GM12878 (cell line): ENCODE measurements at places on chromosomes 4 and X. TPM values are rescaled to one million over a fixed set of nuclear protein-coding genes. Genes with fewer than 3 reads are reported as not detected.

GRCh38 chr4:56438766-56439165 is 2.7 kb downstream of the PAICS start:
- no peak for DNase-seq

DNA sequence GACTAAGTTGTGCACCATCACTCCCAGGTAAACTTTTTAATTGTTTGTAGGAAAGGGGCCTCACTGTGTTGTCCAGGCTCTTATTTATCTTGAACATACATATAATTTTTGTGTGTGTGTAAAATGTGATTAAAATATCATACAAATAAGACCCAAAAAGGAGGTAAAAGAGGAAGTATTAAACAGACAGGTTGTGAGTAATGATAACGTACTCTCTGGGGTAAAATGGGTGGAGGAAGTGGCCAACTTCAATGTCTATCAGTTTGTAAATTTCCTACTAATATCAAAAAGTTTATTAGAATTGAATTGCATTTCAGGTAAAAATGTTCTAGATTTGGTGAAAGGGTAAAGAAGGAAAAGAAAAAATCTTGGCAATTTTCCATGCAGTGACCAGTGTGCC is 48.8 kb downstream of the SULT1E1 start:
- no peak for DNase-seq

GRCh38 chr4:185470501-185471195 is 885 bp downstream of the CCDC110 start:
- DNase-seq, result no peak

GRCh38 chr4:122576261-122577188 is 44.3 kb downstream of the IL21 start:
- no peak for DNase-seq

GRCh38 chrX:10904220-10904619 is 206.9 kb upstream of the HCCS start:
- DNase-seq, result no peak

GRCh38 chrX:40318801-40319200 is 221.0 kb upstream of the BCOR start:
- DNase-seq, result no peak

GRCh38 chr4:139465922-139466321 is 12.0 kb downstream of the RAB33B start:
- DNase-seq, result no peak

- DNase-seq, result no peak
Measured at GRCh38 chr4:6943012-6943884, 33.6 kb downstream of the TBC1D14 start.

GRCh38 chrX:56798866-56799758 is 70.1 kb downstream of the NBDY start:
- no peak for DNase-seq

DNA sequence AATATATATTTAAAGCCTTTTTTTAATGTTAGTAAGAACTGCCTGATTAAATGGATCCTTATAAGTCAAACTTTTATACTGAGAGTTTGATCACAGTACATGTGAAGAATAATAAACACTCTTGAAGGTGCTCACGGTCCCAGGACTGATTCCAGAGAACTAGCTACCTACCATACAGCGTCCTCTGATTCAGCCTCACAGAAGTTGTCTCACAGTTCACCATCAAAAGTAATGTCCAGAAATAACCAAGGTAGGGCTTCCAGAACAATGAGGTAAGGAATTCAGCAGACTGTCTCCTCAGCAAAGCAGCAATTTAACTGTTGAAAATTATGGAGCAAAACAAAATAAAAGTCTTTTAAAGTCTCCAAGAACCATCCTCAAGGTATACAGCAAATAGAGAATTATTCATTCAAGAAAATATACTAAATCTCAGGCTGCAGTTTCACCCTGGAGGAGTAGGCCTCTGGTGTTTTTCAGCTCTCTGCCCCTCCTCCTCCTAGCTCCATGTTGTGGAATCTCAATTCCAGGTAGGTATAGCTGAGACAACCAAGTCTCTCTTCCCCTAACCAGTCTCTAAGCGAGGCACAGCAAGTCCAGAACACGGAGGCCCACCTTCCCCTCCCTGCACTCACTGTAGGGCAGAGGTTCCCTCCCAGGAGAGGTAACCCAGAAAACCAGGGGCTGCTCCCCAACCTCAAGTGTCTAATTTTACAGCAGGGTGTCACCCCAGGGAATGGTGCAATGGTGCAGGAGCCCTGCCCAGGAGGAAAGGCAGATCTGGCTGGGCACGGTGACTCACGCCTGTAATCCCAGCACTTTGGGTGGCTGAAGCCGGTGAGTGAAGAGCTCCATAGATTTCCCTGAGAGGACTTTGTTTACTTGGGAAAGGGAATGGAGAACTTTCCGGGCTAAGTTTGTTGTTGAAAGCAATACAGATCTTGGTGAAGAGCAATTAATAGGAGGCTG is 28.6 kb downstream of the FAM241A start:
- DNase-seq, result no peak

DNA sequence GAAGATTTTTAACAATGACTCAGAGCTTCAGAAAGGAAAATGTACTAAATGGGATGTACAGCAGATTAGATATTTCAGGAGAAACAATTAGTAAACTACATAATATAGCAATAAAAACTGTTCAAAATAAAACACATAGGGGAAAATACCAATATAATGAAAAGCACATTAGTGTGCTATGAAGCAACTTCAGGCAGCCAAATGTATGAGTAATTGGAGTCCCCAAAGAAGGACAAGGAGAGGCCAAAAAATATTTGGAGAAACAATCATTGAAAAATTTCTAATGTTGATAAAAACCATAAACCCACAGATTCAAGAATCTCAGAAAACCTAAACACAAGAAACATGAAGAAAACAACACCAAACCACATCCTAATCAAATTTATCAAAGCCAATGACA is 129.3 kb upstream of the CHRDL1 start:
- no peak for DNase-seq

DNA sequence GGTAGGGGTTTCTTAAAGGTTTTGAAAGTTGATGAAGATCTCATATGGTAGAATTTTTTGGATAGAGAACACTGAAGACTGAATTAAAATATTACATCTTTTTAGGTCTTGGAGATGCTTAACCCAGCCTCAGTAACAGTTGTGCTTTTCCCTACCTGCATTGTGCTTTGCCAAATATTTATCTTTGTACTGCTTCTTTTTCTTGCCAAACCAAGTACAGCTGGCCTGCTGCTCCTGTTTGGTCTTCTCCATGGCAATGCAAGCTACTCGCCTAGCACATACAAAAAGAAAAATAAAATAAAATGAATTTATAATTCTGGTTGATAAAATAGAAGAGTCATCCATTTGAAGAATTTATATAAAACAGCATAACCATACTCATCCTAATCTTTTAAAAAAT is 95.4 kb downstream of the NYX start:
- DNase-seq, result no peak

GRCh38 chr4:52979821-52980590 is 117.9 kb downstream of the RASL11B start:
- DNase-seq, result no peak

DNA sequence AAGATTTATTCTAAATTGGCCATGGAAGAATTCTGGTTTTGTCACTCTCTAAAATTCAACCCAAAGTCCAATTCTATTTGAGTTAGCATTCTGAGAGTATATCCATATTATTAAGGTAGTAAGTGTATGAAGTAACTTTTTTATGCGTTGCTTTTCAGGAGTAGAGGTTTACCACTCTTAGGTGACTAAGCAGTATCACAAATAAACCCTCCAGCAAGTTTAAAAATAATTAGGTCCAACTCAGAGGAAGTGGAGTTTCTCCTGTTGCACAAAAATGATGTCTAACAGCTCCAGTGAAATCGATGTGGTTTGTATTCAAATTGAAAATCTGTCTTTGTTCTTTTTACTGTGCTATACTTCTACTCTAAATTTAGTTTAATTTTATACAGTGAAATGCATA is 6.6 kb downstream of the SCML1 start:
- DNase-seq, result no peak

PGRMC2 gene
- total RNA-seq, result 27.5 and 30.2 TPM in 2 replicates

ARHGAP36 gene
- total RNA-seq, result not detected in 2 replicates

MTMR8 gene
- total RNA-seq, result 3.0 and 3.3 TPM in 2 replicates

CPE gene
- not detected in 2 replicates for total RNA-seq

CORIN gene
- not detected in 2 replicates for total RNA-seq

BBS12 gene
- 0.38 and 0.58 TPM in 2 replicates for total RNA-seq

ANXA3 gene
- total RNA-seq, result 1.1 and 1.2 TPM in 2 replicates
